ENCODE measurements at places on chromosomes 1 and 21.

DNA sequence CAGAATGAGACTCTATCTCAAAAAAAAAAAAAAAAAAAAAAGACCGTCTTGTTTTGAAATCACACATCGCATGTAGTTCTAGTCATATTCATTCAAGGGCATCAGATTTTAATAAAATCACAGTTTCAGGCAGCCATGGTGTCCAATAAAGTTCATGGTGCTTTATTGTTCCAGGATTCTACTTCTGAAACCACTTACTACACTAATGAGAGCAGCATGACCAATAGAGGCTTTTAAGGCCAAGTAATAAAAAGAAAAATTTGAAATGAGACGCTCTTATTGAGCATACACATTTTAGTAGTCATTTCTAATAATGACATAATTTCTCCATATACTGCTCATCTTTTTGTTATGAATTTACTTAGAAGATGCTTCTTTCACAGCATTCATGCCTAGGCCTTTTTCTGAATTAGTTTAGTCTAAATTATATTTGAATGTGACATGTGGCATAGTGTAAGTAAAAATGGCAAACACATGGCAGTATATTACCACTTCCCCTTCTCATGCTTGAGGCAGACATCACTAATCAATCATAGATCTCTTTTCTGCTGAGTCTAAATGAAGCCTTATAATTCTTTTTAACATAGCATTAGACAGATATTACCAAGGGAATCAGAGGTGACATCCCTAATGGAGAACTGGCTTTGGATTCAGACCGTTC, 18.5 kb downstream of the NTMT2 start:
- no peak for DNase-seq

GRCh38 chr1:1048765-1049164, 25.3 kb downstream of the RNF223 start:
- no peak for DNase-seq

DNA sequence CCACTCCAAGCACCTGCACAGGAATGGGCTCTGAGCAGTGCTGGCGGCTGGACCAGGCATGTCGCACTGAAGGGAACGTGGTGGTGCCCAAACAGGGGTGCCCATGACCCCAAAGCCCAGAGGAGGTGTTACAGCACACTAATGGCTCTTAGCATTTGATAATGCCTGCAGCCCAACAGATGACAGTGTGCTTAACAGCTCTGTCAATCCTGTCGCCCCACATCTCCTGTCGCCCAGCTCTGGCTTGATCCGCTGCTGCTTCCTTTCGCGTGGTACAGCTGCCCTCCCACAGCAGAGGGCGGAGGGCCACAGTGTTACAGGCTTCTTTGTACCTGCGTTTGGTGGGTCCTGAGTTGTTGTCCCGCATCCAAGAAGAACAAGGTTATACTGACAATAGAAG, 32.2 kb upstream of the CR1L start:
- no peak for DNase-seq

DNA sequence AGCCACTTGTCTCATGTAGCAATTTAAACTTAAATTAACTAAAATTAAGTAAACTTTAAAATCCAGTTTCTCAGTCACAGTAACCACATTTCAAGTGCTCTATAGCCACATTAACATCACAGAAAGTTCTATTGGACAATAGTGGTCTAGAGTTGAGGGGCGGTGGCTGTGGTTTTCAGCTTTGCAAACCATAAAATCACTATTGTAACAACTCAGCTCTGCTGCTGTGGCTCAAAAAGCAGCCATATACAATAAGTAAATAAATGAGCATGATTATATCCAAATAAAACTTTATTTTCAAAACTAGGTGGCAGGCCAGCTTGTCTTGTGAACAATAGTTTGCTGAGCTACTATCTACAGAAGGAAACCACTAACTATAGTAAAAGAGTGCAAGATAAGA, 43.4 kb upstream of the C1orf53 start:
- DNase-seq: no peak

GRCh38 chr1:20233394-20233793, 47.1 kb upstream of the PLA2G2C start:
- DNase-seq: peak; percentile 5

DNA sequence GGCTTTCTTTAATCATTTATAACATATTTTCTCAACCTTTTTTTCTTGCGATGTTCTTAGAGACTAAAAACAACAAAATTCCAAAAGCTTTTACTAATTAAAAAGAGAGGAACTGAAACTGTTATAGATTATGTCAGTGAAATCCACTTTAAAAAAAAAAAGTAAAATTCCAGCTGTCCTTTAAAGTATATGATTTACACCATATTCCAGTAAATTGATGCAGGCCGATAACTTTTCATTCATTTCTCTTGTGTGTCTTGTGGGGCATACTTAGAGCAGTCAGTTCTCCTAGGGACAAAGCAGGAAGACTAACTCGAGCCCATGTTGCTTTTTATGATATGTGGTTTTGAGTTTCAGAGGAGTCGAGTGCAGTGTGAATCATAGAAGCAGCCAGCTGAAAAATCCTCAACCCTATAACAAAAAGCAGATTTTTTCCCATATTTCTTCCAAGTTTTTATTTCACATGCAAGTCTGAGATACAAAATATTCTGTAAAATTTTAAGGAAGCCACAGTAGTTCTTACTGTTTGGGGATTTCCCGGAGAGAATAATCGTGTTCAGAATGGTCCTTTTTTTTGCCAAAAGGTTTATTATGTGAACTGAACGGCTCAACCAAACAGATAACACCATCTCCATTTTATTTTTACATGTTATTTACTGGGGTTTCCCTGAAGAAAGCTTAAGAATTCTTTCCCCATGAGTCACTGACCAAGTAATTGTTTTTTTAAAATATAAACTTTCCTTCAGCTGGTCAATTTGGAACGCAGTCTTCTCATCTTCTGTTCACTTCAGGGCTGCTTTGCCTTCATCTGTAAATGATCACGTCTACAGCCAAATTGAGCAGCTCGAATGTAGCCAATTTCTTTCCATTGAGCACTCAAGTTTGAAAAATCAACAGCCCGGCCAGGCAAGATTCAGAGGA, 77.0 kb upstream of the C1orf105 start:
- peak; percentile 88 for DNase-seq

All from fibroblast of the conjunctiva (primary cell).